ENCODE measurements at places on chromosomes 2 and 18. TPM values are rescaled to one million over a fixed set of nuclear protein-coding genes. Genes with fewer than 3 reads are reported as not detected.

TTN gene
- 0.41 TPM for total RNA-seq

RGPD4 gene
- 0.09 TPM for total RNA-seq

CCDC178 gene
- not detected for total RNA-seq

LIPT1 gene
- 3.3 TPM for total RNA-seq

ZNF804A gene
- not detected for total RNA-seq

SLC16A14 gene
- 0.29 TPM for total RNA-seq

POLR1A gene
- 37.6 TPM for total RNA-seq

GNAL gene
- 0.37 TPM for total RNA-seq

ABHD1 gene
- not detected for total RNA-seq

SCYGR4 gene
- total RNA-seq = not detected

All from HFFc6 (cell line).